ENCODE measurements at places on chromosomes 2 and 18. TPM values are rescaled to one million over a fixed set of nuclear protein-coding genes. Genes with fewer than 3 reads are reported as not detected.

SERPINB13 gene
- not detected for polyA plus RNA-seq

GAL3ST2 gene
- polyA plus RNA-seq = not detected

RNF144A gene
- polyA plus RNA-seq = 0.83 TPM

WNT6 gene
- polyA plus RNA-seq = 0.86 TPM

RNF149 gene
- 30.3 TPM for polyA plus RNA-seq

SCN2A gene
- polyA plus RNA-seq = 0.06 TPM

ERBB4 gene
- polyA plus RNA-seq = not detected

GBX2 gene
- not detected for polyA plus RNA-seq

RESP18 gene
- polyA plus RNA-seq = not detected

CRYGC gene
- not detected for polyA plus RNA-seq

MC2R gene
- not detected for polyA plus RNA-seq

REG3A gene
- not detected for polyA plus RNA-seq

RNMT gene
- 62.8 TPM for polyA plus RNA-seq

SIX3 gene
- polyA plus RNA-seq = not detected

PIKFYVE gene
- polyA plus RNA-seq = 15.5 TPM

ADAM23 gene
- polyA plus RNA-seq = not detected

UCN gene
- polyA plus RNA-seq = 1.6 TPM

DAW1 gene
- not detected for polyA plus RNA-seq

SNTG2 gene
- not detected for polyA plus RNA-seq

PID1 gene
- polyA plus RNA-seq = not detected

NRP2 gene
- 0.55 TPM for polyA plus RNA-seq

RAD51AP2 gene
- not detected for polyA plus RNA-seq

WDR75 gene
- 11.0 TPM for polyA plus RNA-seq

NR4A2 gene
- 22.7 TPM for polyA plus RNA-seq

EHD3 gene
- polyA plus RNA-seq = 31.8 TPM

BIN1 gene
- polyA plus RNA-seq = 175 TPM

MTX2 gene
- 21.7 TPM for polyA plus RNA-seq

RNF125 gene
- polyA plus RNA-seq = 11.7 TPM

MEIS1 gene
- 0.33 TPM for polyA plus RNA-seq

PDE11A gene
- polyA plus RNA-seq = not detected

SLC4A3 gene
- not detected for polyA plus RNA-seq

KCTD1 gene
- polyA plus RNA-seq = 0.55 TPM

DSEL gene
- not detected for polyA plus RNA-seq

PSMA8 gene
- 4.1 TPM for polyA plus RNA-seq

TNFRSF11A gene
- polyA plus RNA-seq = not detected

SIGLEC15 gene
- polyA plus RNA-seq = not detected

TUBA4B gene
- polyA plus RNA-seq = not detected

PRKAG3 gene
- not detected for polyA plus RNA-seq

ALLC gene
- not detected for polyA plus RNA-seq

RAB6C gene
- not detected for polyA plus RNA-seq

DSG4 gene
- not detected for polyA plus RNA-seq

EML6 gene
- polyA plus RNA-seq = 3.8 TPM
